Stimulated activated CD8-positive, alpha-beta memory T cell treated with anti-CD3 and anti-CD28 coated beads, Interleukin-4, amount 100 ng/mL, for 1 hour (primary cell): ENCODE measurements at places on chromosomes 12 and 14.

DNA sequence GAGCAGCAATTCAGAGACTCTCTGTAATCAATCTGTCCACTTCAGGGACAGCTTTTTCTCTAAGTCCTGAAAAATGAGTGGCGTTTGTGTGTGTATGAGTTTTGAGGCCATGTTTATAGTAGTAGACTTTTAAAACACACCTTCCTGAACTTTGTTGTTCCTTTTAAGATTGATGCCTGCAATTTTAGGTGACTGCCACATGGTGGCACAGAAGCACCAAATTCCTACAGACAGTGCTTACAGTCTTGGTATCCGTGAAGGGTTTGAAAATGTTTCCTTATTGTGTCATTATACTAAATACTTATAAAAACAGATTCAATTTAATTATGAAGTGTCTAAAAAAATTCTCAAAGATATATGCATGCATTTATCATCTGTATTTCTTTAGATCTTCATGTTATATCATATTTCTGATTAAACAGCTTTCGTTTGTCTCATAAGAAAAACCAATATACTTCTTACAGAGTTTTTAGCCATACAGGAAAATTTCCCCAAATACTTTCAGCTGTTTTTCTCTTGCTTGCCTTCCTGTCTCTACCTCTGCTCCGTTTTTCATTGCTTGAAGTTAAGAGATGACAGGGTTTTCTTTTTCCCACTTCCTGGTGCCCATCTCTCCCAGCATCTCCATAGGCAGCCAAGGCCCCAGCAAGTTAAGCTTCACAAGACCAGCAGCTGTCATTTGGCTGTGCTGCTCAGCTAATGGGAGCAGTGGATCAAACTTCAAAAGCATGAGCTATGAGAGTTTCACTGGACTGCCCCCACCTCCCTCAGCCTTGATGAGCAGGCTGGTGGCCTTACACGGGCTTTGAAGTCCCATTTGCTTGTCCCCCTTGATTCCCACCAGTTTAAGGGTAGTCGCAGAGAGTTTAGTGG is 259.6 kb downstream of the AKAP6 start:
- DNase-seq, result no peak

DNA sequence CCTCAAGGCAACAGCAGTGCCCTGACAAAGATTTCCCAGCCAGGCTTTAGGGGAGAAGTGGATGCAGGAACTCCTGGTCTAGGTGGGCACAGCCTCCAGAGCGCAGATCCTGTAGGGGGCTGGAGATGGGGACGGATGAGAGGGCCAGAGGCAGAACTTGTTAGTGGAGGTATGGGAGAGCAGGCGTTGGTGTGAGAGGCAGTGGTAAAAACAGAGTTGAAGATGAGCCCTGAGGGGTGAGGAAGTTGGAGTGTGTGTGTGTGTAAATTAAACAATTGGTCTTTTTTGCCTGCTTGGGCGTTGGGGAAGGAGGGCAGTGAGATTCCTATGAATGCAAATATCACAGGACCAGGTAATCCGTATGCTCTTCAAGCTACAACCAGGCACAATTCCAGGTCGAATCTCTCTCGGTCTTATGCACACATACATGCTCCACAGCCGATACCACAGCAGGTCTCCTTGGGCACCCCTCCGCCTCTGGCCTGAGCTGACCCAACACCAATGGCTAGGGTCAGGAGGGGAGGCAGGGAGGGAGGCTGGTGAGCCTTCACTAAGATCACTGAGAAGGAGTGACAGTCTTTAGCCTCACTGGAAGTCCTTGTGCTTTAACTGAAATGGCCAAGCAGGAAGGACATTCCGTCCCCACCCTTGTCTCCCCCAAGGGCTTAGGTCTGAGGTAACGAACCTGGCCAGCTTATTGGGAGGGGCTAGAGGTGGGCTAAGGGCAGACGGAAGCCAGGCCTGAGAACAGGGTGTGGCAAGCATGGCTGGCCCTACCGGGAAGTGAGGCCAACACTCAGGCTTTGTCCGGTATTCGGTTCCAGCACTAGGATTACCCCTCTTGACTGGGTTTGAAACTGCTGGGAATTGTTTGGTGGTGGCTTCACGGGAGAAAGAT is 1.5 kb upstream of the KRT7 start:
- no peak for DNase-seq

- DNase-seq, result no peak
Measured at GRCh38 chr12:76921100-76921471, 42.3 kb upstream of the CSRP2 start.

DNA sequence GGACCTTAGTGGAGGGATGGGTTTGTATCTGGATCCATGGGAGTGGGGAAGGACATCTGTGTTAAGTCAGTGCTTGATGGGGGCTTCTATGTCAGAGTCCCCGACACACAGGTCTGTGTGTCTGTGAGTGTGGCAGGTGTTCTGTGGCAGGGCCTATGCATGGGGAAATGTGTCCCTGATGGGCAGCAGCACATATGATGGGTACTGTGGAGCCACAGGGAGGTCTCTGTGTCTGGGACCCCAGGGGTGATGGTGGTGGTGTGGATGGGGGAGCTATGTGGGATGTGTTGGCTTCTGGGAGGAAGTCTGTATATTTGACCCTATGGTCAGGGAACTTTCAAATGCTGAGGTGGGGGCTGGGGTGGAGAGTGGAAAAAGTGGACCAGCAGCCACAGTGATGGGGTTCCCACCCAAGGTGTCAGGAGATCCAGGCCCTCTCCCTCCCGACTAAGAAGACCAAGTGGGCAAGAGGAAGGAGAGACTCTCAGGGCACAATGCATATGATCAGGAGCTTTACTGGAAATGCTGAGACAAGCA is 16.5 kb downstream of the KRT7 start:
- DNase-seq, result no peak

GRCh38 chr14:105305345-105305744 is 4.5 kb upstream of the BRF1 start:
- no peak for DNase-seq

- DNase-seq, result no peak
Measured at GRCh38 chr12:21715386-21715785, 57.7 kb upstream of the LDHB start.

GRCh38 chr12:104462325-104462724 is 5.6 kb downstream of the CHST11 start:
- no peak for DNase-seq

GRCh38 chr14:91113829-91114078 is at the start of gene DGLUCY:
Gene DGLUCY, plus strand, starts transcription at chr14:91114073. Its CDS starts 46,222 bp downstream, at chr14:91160295.
- no peak for DNase-seq

DNA sequence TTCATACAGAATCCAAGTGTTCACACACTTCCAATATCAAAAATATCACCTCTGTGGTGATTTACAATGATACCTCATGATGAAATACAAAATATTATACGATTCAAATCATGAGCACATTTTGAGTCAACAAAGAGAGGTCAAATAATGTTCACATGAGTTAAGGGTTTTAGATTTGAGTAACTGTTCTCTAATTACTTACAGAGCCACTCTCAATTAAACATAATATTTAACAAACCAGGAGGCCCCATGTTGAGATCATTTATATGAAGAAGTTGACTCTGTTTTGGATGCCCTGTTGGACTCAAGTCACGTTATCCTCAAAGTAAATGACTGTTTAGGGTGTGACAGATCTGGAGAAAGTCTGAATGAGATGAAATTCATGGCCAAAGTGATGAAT is 53.5 kb downstream of the NUAK1 start:
- no peak for DNase-seq
